ENCODE measurements at places on chromosomes 12 and 14. TPM values are rescaled to one million over a fixed set of nuclear protein-coding genes. Genes with fewer than 3 reads are reported as not detected.

Gene C3AR1
- 0.28 TPM for total RNA-seq

Gene NRL
- total RNA-seq, result 0.18 TPM

Gene DDHD1
- total RNA-seq, result 9.0 TPM

Gene WNT1
- total RNA-seq, result not detected

DNA sequence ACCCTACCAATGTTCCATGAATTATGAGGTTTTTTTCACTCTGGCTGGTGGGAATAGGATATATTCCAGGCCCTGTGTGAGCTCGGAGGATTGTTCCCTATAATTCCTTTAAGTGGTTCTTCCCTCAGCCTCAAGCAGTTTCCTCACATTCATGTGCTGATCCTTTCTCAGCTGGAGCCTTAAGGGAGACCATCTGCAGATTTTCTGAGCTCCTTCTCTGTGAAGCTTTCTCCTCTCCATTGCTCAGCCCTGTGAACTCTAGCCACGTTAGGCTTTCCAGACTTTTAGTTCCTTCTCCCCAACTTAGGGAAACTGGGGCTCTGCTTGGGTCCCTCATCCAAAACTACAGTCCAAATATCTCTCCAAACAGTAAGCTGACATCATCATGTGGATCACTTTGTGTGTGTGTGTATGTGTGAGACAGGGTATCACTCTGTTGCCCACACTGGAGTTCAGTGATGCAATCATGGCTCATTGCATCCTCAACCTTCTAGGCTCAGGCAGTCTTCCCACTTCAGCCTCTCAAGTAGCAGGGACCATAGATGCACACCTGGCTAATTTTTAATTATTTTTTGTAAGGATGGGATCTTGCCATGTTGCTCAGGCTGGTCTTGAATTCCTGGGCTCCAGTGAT is 219.5 kb upstream of the OTX2 start:
- H3K27me3 ChIP-seq, result no peaks in the 10 kb centered on the region
- no peak overlapping the region for H3K4me3 ChIP-seq
- H3K27ac ChIP-seq, result no peak overlapping the region

GRCh38 chr12:19261773-19262172 is 132.2 kb downstream of the PLEKHA5 start:
- DNase-seq, result no peak
- H3K36me3 ChIP-seq, result peaks cover 8% of the 10 kb centered on the region
- H3K4me3 ChIP-seq, result no peak overlapping the region
- H3K27ac ChIP-seq, result no peak overlapping the region
- H3K27me3 ChIP-seq, result no peaks in the 10 kb centered on the region
